Stimulated activated CD8-positive, alpha-beta memory T cell treated with anti-CD3 and anti-CD28 coated beads, Interleukin-4, amount 100 ng/mL, for 1 hour (primary cell): ENCODE measurements at places on chromosomes 2 and 18.

- no peak for DNase-seq
Observed at GRCh38 chr2:102063487-102063911, 71.7 kb downstream of the IL1R2 start.

DNA sequence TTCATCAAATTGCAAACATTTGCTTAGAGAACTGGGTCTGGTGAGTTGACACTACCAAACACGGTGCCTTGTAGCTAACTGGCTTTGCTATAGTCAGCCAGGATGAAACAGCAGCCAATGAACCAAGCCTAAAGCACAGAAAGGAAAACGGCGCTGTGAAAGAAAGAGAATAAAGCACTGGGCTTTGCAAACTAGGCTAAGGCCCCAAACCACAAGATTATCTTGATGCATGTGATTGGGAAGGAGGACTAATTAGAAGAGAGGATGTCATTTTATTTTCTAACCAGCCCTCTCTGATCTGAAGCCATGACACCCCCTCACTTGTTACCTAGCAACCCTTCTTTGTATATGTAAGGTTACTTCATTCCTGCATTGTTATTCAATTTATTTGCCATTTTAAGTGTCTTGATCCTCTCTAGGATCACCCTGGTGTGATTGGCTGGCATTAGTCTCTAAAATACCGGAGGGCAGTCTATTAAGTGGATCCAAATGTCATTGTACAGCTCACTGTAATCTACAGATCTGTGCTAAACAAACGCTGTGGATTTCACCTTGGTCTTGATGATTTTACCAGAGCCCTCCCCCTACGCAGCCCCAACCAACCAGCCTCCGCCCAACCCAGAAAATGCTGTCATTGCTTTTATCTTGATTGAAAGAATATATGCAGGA is 395.4 kb upstream of the ACVR2A start:
- DNase-seq = no peak

DNA sequence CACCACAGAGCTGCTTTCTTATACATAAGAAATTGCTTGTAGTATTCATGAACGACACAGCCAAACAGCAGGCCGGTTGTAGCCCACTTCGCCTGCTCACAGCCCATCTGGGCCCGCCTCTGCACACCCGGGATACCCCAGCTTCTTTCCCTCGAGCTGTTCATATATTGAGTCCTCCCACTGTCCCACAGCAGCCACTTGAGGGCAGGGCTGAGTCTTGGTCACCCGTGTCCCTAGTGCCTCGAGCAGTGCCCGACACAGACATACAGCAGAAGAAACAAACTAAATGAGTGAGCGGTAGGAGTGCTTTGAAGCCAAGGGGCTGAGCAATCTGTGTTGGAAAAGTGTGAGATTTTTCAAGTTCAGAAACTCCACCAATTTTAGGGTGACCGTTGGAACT is 251.4 kb downstream of the KLHL29 start:
- DNase-seq = no peak

- no peak for DNase-seq
Observed at GRCh38 chr2:209636076-209636475, 135.6 kb upstream of the UNC80 start.

- DNase-seq = no peak
Observed at GRCh38 chr2:101627285-101628029, 70.0 kb upstream of the MAP4K4 start.

GRCh38 chr2:176567361-176567760 is 298.1 kb downstream of the MTX2 start:
- no peak for DNase-seq

GRCh38 chr2:143140864-143141661 is 11.8 kb downstream of the ARHGAP15 start:
- DNase-seq = no peak

GRCh38 chr2:26008851-26009566 is 24.9 kb upstream of the RAB10 start:
- DNase-seq = no peak

- no peak for DNase-seq
Observed at GRCh38 chr2:14693874-14694273, 61.4 kb downstream of the LRATD1 start.

DNA sequence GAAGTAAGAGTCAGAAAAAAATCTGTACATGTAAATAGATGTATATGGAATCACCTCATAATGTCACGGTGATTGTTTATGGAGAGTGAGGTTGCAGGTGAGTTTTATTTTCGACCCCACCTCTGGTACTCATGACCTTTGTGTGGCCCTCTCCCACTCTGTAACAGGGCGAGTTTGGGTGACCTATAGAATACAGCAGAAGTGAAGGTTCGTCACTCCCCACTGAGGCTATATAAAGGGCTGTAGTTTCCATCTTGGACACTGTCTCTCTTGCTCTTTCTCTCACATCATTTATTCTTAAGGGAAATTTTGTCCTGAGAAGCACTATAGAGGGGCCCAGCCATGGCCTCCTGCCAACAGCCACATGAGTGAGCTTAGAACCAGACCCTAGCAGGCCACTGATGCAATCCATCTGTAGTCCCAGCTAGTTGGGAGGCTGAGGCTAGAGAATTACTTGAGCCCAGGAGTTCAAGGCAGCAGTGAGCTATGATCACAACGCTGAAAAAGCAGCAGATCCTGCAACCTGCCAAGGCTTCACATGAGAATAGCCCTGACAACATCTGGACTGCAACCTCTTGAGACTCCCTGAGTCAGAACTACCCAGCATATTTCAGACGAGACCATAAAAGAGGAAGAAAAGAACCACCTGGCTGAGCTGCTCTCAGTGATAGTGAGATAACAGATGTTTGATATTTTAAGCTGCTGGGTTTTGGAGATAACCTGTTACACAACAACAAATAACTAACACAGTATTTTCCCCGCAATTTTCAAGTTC is 74.3 kb upstream of the SLC1A4 start:
- DNase-seq = no peak

GRCh38 chr18:8826971-8827370 is 121.6 kb downstream of the MTCL1 start:
- DNase-seq = no peak

- DNase-seq = no peak
Observed at GRCh38 chr2:105635564-105635963, 109.1 kb upstream of the NCK2 start.

GRCh38 chr2:105373344-105373781 is 25.5 kb downstream of the FHL2 start:
- DNase-seq = no peak

DNA sequence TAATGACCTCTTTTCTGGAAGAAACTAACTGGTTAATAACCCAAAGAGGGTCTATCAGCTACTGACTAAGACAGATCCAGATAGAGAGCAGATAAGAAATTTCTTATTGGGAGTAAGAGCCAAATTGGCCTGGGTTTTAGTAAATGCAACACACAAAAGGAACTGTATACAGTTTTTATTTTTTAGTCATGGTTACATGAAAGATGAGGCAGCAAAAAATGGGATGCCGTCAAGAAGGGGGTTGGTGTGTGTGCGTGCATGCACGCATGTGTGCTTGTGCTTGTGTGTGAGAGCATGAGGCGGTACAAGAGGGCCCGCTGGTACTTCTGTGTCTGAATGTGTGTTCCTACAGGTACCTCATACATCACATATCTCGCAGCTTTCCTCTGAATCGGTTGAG is 466.2 kb upstream of the HNRNPA3 start:
- DNase-seq = no peak

- DNase-seq = no peak
Observed at GRCh38 chr2:217740756-217741155, 262.0 kb downstream of the TNS1 start.

- DNase-seq = no peak
Observed at GRCh38 chr2:222707689-222708273, 36.3 kb downstream of the MOGAT1 start.

GRCh38 chr18:13265911-13266217 is 47.3 kb downstream of the LDLRAD4 start:
- DNase-seq = no peak

DNA sequence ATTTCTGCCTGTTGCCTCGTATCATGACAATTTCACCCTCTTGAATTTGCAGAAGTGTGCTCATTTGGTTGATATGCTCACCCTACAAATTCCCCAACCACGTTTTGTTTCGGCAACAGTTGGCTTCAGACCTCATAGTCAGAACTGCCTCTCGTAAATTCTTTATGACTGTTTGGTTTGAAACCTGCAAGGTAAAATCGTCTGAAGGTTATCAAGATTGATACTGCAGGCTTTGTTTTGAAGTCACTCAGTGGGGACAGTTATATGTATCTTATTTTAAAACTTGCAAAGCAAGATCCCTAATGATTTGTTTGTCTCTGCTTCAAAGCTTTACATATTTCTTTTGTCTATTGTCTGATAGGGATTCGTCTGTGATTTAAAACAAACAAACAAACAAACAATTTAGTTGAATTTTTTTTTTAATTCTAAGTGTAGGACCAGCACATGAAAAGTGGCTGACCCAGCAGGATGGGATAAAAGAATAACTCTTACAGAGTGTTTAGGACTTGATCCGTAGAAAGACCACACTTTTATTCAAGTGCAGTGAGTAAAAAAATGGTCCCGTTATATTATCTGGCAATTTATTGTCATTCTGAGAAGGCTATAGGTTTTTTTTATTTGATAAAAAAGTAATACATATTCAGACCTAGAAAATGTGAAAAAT is 45.7 kb upstream of the MYCN start:
- DNase-seq = no peak

GRCh38 chr2:31270131-31270530 is 36.2 kb downstream of the EHD3 start:
- DNase-seq = no peak

DNA sequence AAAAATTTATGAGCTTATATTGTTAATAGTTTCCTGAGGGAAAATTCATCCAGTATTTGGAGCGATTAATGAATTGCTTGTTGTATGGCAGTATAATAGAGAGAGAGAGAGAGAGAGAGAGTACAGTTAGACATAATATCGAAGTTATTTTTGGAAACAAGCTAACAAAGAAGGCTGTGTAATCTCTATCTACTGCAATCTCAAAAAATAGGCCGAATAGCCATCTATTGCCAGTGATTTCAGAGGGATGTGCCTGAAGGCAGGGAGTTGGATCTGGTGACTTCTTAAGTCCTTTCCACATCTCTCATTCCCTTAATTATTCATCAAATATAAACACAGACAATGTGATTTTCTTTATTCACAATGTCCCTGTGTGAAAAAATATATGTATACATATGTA is 433.1 kb upstream of the RAB12 start:
- DNase-seq = no peak

DNA sequence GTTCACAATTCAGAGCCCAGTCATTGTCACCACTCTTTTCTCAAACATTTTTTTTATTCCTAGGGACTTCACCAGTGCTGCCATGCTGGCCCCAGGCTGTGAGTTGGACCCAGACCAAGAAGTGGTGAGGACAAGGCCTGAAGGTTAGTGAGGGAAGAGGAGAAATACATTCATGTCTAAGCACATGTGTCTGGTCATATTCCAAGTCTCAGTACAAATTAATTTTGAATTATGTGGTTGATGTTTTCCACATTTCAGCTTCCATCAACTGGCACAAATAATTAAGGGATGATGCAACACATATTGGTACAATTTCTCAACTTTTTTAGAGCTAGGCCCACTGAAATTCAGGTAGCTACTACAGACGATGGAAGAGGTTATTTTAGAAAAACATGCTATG is 106.6 kb upstream of the UPP2 start:
- DNase-seq = no peak

- no peak for DNase-seq
Observed at GRCh38 chr2:49687918-49688317, 533.6 kb upstream of the FSHR start.

GRCh38 chr2:239407112-239407511 is 6.3 kb upstream of the HDAC4 start:
- no peak for DNase-seq

GRCh38 chr2:224278531-224278930 is 123.4 kb downstream of the FAM124B start:
- DNase-seq = no peak

DNA sequence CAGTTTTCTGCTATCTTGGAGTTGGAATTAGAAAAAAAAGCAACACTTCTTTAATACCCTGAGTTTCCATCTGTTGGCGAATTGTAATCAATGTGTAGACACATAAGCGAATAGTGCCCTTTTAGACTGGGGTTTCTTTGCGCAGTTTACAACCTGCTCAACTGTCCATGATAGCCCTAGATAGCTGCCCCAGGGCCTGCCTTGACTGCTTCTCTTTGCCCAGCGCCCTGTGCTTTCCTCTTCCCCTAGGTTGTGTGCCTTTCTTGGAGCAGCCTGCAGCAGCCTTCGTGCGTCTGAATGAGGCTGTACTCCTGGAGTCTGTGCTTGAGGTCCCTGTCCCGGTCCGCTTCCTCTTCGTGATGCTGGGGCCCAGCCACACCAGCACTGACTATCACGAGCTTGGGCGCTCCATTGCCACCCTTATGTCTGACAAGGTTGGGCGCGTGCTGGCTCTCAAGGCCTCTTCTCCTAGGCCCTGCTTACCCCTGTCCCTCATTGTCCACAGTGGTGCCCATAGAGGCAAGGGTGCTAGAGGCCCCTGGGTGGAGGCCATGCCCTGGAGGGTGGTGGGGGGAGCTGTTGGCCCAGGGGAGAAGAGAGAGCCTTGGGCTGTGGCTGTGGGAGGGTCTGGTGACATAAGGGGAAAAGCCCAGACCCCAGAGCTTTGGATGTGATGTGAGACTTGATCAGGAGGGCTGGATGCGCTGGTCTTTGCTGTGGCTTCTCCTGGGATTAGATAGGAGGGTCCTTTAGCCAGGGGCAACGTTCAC is 6.9 kb downstream of the SLC4A3 start:
- no peak for DNase-seq

GRCh38 chr2:214311931-214312749 is 98.7 kb upstream of the VWC2L start:
- DNase-seq = no peak

DNA sequence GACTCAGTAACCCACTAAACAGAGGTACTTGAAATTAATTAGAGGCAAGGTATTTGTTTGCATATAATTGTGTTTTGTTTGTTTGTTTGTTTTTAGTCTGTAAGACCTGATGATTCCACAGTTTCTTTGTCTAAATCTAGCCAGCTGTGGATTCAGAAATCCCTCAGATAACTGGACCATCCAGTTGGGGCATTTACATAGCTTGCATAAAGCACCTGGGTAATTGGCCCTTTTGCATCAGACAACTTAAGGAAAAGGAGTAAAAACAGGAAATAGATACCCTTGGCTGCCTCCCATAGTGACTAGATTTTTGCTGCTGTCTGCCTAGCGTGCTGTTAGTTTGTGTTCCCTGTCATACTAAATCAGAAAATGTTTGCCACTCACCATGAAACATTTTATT is 46.6 kb upstream of the XIRP2 start:
- no peak for DNase-seq

DNA sequence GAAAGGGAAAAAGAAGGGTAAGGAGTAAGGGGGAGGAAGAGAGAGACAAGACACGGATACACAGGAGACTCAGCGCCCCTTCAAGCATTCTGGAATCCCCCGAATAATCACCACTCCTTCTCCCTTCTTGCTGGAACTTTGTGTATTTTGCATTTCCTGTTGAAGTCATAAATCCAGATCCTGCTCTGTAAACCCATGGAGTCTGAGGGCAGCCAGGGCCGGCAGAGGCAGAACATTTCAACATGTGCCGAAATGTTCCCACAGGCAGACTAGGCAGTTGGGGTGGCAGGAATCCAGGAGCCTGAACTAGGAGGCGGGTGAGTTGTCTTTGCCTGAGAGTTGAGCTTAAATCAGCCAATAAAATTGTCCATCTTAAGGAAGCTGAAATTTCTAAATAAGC is 193.1 kb downstream of the SH3RF3 start:
- no peak for DNase-seq
